NCI-H187 treated with DMSO at 0.1 percent for 48 hours (cell line): ENCODE measurements at places on chromosomes 13 and 19.

GRCh38 chr13:95115525-95115924 is 185.7 kb downstream of the ABCC4 start:
- DNase-seq = no peak

- DNase-seq = no peak
Observed at GRCh38 chr13:109968876-109969577, 182.6 kb upstream of the IRS2 start.

DNA sequence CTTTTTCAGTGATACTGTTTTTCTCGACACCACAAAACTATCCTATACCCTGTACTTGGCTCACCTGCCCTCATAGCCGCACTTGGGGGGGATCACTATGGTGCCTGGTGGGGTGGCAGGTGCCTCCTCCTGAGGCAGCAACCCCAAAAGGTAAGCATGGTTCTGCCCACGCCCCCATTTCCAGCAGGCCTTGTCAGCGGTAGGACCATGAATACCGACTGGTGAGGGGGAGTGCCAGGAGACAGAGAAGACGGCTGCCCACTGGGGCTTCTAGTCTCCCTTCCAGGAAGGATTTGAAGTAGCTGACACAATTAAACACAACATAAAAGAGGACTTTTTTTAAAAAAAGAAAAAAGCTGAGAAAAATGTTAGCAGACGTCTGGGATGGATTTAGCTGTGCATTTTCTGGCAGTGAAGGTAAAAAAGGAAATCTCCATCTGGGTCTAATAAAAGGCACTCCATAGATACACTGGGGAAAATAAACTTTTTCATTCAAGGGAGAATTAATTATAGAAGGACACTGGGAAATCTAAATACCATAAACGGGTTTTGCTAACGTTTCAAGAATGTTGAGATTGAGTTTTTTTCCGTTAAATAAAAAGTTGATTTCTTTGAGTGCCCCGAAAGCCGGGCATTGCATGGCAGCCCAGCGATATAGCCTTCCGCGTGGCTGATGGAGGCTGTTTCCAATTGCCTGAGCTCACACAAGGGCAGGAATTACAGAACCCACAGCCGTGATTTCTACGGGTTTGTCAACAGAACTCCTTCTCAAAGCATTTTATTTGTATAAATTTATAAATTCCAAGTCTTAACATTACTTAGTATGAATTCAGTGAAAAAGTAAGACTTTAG is 45.1 kb downstream of the ATP11A start:
- no peak for DNase-seq

DNA sequence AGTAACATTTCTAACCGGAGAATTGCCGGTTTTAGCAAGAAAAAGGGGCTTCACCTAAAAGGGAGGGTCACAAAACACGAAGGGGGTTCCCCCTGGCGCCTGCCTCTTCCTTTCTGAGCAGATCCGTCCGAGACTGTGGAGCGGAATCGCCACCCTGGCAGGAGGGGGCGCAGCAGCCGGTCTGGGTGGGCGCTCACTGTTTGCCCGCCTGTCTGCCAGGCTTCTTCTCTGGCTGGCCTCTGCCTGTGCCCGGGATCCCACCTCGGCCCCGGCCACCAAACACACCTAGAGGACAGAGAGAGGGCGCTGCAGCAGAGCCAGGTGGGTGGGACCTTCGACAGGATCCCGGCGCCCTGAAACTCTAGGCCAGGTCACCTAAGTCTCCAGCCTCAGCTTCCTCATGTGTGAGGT is 15.6 kb downstream of the LSM4 start:
- DNase-seq = no peak

DNA sequence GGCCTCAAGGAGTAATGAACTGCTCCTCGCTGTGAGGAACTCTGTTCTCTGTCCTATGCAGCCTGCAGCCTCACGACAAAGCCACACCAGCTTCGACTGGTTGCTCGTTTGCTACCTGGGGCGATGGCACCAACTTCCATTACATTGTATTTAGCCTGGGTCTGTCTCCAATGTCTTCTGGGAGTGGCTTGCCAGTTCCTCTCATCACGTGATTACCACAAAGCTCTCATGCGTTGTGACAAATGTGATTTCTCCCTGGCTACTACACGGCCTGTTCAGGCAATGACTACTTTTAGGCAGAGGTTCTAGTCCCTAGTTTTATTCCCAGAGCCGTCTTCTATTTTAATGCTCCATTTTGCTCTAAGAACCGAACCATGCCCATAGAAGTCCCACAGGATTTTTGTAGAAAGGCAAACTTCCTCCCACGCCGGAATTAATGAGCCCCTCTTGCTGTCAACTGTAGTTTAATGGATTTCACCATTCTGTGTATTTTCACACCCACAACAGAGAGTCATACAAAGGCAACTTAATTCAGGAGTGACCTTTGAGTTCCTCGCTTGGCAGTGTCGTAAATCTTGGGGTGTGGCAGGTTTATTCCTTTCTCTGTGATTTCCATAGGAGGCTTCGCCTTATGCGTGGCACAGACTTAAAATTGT is 351.9 kb downstream of the EFNB2 start:
- no peak for DNase-seq

- no peak for DNase-seq
Observed at GRCh38 chr19:49672131-49672919, 4.7 kb upstream of the PRMT1 start.

- no peak for DNase-seq
Observed at GRCh38 chr13:68234274-68234673, 1004.1 kb upstream of the PCDH9 start.

DNA sequence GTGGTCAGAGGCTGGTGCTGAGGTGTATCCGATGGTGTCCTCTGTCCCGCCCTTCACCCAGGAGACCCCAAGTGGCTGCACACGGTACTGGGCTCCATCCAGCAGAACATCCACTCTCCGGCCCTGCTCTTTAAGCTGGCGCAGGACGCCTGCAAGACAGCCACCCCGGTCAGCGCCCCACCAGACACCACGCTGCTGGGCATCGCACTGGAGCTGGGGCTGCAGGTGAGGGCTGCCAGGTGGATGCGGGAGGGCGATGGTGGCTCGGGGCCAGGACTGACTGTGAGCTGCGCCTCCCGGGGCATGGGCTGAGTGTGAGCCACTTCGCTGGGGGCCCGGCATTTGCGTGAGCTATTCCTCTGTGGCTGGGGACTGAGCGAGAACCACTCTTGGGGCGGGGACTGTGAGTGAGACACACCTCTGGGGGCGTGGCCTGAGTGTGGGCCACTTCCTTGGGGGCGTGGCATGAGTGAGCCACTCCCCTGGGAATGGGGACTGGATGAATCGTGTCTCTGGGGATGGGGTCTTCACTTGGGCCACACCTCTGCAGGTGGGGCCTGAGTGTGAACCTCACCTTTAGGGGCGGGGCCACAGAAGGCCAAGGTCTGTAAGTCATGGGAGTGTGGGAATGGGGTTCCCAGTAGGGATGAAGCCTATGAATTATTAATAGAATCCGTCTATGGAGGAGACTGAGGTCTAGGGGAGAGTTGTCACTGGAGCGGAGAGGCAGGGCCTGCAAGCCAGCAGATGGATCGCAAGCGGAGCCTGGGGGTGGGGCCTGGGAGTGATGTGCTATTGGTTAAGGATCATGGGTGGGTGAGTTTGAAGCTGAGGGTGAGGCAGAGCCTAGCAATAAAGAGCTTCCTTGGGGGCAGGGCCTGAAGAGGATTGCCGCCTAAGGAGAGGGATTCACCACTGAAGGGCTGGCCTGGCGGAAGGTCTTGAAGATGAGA is 30.5 kb downstream of the ZSWIM4 start:
- DNase-seq = peak; percentile 40

- DNase-seq = peak; percentile 69
Observed at GRCh38 chr13:73943137-73943964, 190.9 kb downstream of the KLF12 start.

GRCh38 chr13:75769141-75769905 is 133.2 kb downstream of the LMO7 start:
- DNase-seq = no peak

- no peak for DNase-seq
Observed at GRCh38 chr13:108115738-108116137, 99.6 kb downstream of the LIG4 start.

DNA sequence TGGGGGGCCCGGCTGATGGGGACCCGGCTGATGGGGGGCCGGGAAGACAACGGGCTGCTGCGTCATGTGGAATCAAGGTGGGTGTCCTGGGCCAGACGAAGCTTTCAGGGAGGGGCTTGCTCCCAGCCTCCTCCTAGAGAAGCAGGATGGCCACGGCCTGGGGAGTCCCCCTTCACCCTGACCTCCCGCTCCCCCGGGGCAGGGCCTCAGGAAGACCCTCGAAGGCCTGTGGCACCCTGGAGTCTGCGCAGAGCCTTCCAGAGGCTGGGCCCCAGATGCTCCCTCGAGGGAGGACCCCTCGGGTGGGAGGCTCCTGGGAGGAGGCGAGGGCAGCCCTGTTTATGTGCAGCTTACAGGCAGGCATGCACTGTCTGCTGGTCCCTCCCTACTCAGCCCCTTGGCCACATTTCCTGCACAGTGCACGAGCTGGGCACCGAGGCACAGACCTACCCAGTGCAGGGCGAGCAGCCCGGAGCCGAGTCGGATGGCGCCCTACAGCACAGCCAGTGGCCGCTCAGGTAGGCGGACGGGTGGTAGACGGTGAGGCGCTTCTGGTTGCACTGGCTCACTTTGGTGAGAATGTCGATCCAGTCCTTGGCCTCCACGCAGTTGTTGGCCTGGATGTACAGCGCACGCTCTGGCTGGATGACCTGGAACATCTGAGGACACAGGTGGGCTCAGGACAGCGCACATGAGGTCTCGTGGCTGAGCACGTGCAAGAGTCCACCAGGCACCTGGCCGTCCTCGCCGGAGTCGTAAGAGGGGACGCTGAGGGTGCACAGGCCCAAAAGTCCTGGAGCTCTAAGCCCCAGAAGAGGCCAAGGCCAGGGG is 22.4 kb upstream of the C13orf46 start:
- DNase-seq = no peak

DNA sequence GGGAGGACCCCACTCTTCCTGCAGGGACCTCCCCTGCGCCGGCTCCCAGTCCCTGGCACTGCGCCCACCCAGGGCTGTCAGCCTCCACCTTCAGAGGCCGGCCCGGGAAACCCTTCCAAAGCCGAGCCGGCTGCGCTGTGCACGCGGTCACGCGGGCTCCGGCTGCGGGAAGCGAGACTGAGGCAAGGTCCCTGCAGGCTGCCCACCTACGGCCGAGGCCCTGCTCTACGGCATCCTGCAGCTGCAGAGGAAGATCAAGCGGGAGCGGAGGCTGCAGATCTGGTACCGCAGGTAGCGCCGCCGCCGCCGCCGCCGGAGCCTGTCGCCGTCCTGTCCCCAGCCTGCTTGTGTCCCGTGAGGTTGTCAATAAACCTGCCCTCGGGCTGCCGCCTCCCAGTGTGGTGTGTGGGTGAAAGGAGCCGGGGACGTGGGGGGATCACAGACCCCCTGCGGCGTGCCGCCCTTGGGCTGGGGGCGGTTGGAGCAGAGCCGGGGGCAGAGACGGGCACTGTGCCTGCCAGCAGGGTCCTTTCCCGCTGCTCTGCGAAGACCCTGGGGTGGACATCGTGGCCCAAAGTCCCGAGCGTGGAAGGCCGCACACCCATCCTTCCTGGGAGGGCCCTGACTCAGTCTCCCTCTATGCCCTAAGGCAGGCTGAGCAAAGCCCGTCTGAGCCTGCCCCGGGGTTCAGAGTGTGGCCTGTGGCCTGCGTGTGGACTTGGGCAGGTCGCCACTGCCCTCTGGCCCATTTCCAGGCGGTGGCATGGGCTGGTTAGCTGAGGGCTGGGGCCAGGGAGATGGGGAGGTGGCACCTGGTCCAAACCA is 5.9 kb downstream of the GAMT start:
- DNase-seq = no peak

GRCh38 chr19:55231391-55232285 is 3.1 kb upstream of the TMEM86B start:
- DNase-seq = no peak

DNA sequence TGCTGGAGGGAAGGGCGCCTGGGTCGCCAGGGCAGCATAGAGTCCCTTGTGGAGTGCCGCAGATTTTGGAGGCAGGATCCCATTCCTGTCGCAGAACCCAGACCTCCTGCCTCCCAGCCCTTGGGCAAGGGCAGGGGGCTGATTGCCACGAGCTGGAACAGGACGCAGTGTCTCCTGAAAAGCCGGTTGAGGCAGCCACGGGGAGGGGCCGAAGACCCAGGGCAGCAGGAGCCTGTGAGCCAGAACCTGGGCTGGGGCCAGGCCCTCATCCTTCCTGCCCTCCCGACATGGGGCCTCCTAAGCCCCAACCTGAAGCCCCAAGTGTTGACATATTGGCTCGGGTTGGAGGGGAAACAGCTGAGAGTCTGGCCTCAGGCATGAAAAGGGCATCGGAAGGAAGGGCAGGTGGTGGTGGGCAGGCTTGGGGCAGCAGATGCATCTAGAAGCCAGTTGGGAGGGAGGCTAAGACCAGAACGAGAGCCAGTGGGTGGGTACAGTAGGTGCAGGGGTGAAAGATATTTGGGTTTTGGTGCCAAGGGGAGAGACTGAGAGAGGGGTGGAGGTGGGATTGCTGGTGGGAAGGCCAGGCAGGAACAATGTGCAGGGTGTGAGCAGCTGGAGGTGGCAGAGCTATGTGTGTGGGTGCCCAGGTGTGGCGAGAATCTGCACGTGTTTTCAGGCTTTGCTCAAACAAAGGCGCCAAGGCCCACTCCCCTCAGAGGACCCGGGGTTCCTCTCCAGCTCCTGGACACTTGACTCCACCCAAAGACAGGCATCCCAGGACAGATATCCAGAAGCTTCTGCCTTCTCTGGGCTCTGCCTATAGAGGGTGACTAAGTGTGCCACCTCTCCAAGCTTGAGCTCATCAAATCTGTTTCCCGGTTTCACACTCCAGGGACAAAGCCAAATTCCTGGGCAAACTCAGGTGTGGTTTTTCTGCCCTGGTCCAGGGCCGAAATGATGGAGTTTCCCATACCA is 1.4 kb upstream of the SBSN start:
- DNase-seq = no peak
